Activated naive CD8-positive, alpha-beta T cell treated with anti-CD3 and anti-CD28 coated beads for 36 hours (primary cell): ENCODE measurements at places on chromosomes 3 and 15.

- no peak for DNase-seq
Measured at GRCh38 chr3:181358060-181358459, 353.7 kb upstream of the SOX2 start.

DNA sequence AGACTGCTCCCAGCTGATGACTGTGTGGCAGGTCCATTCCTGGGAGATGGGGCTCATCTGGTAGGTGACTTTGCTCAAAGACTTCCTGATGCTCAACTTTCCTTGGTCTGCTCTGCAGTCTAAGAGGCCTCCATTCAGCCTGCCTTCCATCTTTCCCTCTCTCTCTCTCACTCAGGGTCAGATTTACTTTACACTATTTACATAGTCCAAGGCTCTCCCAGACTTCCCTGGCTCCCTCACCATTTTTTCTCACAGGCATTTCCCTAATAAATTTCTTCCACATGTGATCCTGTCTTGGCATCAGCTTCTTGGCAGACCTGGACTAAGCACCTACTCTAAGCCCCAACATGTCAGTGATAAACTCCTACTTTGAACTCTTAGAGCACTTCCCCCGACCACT lies 13.0 kb upstream of the PCCB start:
- DNase-seq: no peak

DNA sequence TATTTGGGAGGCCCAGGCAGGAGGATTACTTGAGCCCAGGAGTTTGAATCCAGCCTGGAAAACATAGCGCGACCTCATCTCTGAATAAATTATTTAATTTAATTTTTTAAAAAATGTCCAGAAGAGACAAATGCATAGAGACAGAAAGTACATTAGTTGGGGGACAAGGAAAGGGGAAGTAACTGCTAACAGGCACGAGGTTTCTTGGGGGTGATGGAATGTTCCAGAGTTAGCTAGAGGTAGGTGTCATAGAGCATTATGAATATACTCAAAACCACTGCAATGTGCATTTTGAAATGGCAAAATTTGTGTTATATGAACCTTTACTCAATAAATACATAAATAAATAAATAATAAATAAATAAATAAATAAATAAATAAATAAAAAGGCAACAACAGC lies 31.7 kb upstream of the CYP11A1 start:
- no peak for DNase-seq

DNA sequence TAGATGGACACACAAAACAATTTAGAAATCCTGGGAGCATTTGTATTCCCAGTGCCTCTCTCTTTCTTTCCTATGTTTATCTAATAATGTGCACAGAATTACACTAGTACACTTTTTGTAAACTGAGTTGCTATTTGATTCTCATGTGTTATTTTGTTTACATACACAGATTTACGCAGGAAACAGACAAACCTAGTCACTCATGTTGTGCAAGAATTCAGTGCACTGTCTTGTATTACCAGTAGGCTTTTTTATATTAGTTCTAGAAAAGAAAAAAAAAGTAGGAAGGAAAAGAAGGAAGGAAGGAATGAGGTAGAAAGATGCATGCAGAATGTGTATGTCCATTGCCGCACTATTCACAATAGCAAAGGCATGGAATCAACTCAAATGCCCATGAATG lies 257.4 kb downstream of the AGBL1 start:
- DNase-seq: no peak
